ENCODE measurements at places on chromosomes 13 and 19. TPM values are rescaled to one million over a fixed set of nuclear protein-coding genes. Genes with fewer than 3 reads are reported as not detected.
A peak's percentile ranks its signal among the peaks of the same experiment; 100 is the strongest.

GRCh38 chr13:19818223-19818842 lies 35.6 kb upstream of the PSPC1 start:
- DNase-seq: peak; percentile 67

- DNase-seq: no peak
Measured at GRCh38 chr13:66128692-66129269, 1101.4 kb downstream of the PCDH9 start.

Gene KLK12
- total RNA-seq: not detected

Gene TRPC4
- 2.5 TPM for total RNA-seq

DNA sequence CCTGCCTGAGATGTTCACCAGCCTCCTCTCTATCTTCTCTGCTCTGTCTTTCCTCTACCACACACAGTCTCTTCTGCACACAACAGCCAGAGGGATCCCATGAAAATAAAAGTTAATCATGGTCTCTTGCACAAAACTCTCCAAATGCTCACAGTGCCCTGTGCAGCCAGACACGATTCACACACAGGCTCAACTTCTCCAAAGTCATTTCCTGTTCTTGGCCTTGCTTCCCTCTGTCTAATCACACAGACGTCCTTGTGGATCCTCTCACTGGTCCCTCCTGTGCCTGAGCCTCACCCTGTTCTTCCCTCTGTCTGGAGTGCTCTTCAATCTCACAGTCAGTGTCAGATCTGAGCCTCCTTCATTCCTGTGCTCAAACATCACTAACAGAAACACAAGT lies 7.8 kb downstream of the SIGLEC12 start:
- DNase-seq: no peak

Gene PSG7
- total RNA-seq: not detected

DNA sequence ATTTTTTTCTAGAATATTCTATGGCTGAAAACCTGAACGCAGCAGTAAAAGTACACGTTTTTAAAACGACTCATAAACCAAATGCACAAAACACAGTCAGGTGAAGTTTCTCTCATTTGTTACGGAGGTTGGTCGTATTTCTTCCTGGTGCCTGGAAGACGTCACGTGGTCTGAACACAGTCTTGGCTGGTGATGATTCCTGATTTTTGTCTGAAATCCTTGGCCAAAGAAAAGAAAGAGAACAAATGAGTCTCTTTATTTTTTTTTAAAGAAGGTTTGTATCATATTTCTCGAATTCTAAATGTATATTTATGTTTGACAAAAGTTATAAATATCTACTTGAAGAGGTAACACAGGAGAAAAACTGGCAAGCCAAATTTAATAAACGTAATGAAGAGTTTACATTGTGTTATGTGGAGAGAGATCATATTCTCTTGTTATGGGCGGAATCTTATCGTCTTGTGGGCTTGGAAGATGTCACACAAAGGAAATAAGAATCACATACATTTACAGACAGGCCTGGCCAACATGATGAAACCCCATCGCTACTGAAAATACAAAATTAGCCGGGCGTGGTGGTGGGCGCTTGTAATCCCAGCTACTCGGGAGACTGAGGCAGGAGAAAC lies 10.0 kb upstream of the PNMA8A start:
- DNase-seq: no peak

Gene DLEU7
- 0.36 TPM for total RNA-seq

DNA sequence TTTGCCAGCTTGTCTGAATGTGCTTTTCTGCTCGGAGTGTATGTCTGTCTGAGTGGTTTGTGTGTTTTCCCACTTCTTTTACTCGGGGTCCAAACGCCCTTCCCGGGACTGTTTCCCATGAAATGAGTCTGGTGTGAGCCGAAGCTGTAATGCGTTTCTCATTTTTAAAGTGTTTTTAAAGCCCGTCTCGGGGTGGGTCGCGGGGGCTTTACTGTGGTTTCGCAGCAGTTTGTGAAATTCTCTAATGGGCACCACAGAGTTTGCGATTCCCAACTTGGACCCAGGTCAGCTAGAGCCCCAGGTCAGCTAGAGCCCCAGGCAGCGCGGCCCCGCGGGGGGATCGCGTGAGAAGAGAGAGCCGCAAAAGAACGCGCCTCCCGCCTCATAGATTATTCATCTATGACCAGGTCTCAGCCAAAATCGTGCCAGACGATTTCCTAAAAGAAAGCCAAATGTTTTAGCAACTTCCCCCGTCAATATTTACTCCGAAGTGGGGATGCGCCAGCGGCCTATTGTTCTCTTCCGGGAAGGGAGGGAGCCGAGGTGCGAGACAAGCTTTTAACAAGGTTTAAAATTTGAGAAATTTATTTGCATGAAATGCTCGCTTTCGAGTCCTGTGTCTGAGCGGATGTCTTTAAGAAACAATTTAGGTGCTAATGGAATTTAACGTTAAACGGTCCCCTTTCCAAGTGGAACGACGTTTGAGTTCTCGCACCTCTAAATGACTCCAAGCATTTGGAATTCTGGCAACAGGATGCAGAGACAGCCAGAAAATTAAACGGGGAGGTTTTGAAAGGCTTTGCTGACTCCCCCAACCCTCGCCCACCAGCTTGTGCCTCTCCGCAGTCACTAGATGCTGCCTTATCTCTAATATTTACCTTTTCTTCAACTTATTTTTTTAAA lies 2.2 kb downstream of the ZIC2 start:
- no peak for DNase-seq

Gene ZNF878
- total RNA-seq: not detected

Gene KLF1
- not detected for total RNA-seq

DNA sequence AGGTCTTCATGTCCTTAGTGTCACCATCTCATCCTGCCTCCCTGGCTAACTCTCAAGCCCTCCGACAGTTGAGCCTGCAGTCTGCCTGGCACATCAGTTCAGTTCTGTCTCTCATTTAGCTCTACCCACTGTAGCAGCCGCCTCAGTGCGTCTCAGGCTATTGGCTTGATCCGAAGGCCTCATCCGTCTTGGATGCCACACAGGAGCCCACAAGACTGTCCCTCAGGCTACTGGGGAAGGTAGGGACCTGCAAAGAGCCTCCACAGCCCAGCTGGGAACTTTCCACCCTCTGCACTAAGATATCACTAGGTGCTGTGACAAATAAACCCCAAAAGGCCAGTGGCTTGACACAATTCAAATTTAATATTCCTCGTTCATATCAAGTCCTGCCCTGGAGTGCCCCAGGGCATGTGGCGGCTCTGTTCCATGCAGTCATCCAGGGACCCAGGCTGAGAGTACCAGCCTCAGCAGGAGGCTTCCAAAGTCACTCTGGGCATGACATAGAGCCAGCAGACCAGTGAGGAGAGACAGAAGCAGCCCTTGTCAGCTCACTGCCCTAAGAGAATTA lies 5.7 kb downstream of the VSTM2B start:
- DNase-seq: no peak

GRCh38 chr13:75986818-75987217 lies 350.7 kb downstream of the LMO7 start:
- no peak for DNase-seq

Gene ZNF491
- 3.4 TPM for total RNA-seq

Gene JSRP1
- not detected for total RNA-seq

DNA sequence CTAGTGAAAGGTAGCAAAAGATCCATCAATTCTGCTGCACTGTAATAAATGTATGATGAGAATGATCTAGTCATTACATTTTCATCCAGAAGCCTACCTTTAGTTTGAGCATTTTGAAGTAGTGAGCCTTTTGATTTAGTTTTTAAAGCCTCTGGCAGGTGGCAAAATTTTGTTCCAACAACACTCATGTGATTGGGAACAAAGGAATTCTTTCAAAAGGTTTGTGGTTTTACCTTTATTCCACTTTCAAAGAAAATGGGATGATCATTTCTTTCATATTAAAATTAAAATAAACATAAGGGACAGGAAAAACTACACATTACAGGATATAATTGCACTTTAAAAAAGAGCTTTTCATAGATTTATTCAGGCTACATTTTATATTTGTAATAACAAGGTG lies 260.2 kb downstream of the DACH1 start:
- DNase-seq: no peak

All from heart left ventricle (tissue), 16 donors.